ENCODE measurements at places on chromosomes 1 and 21.

DNA sequence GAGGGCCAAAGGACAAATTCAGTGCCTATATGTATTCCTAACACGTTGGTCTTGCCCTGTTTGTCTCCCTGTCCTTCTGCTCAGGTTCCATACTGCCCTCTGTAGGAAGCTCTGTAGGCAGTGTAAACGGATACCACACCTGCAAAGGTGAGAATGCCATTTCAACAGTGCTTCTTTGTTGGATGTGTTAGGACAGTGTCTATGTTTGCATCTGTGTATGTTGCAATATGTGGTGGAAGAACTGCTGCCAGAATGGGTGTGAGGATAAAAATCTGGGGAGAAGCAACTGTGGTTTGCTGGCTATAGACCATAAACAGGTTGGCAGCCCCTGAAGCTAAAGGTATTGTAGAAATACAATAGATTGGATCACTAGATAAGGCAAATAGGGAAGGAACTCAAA is 113.1 kb upstream of the BMP8A start:
- DNase-seq = no peak

- DNase-seq = no peak
Measured at GRCh38 chr1:8096105-8097011, 70.2 kb upstream of the ERRFI1 start.

- no peak for DNase-seq
Measured at GRCh38 chr1:8910331-8910730, 31.8 kb upstream of the ENO1 start.

- no peak for DNase-seq
Measured at GRCh38 chr1:223421676-223422075, 28.5 kb downstream of the CCDC185 start.

DNA sequence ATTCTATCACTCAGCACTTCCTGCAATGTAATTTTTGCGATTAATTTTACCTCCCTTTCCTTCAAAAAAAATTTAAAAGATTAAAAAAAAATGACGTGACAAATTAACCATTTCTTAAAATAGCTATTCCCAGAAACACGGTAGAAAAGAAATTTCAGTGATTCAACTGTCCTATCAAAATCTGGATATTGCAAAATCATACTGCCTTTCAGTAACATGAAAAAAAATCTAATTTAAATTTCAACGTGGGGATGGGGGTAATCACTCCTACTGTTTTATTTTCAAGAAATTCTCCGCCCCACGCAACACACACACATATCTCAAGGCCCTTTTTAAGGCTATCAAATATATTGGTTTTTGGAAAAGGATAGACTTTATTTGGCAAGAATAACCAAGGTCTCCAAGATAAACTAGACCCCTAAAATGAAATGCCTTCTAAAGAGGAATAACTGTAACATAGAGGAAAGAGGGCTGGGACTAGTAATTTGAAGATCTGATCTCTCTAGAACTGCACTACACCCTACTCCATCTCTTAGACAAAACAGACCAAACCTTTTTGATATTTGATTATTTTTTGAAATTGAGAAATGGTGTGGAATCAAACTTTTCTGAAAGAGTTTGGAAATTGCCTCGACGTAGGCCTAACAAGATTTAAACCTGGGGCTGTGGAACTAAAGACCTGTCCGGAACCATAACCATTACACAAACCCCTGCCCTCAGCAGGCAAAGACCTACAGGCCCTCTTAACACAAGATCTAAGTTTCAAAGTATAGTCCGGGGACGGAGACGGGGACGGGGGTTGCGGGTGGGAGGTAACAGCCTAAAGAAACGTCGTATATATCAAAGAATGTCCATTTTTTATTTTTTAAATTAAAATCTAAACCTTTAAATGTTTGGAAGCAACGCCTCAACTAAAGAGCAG is 941 bp downstream of the ARNT start:
- DNase-seq = no peak

- DNase-seq = no peak
Measured at GRCh38 chr1:205162301-205162700, 40.5 kb upstream of the RBBP5 start.
